ENCODE measurements at places on chromosomes 4 and X. TPM values are rescaled to one million over a fixed set of nuclear protein-coding genes. Genes with fewer than 3 reads are reported as not detected.

The SYP gene
- total RNA-seq: 0.82 TPM

The NEUROG2 gene
- not detected for total RNA-seq

GRCh38 chr4:104941661-104942062 lies 205.0 kb upstream of the TET2 start:
- no peak for DNase-seq

The SHROOM2 gene
- not detected for total RNA-seq

DNA sequence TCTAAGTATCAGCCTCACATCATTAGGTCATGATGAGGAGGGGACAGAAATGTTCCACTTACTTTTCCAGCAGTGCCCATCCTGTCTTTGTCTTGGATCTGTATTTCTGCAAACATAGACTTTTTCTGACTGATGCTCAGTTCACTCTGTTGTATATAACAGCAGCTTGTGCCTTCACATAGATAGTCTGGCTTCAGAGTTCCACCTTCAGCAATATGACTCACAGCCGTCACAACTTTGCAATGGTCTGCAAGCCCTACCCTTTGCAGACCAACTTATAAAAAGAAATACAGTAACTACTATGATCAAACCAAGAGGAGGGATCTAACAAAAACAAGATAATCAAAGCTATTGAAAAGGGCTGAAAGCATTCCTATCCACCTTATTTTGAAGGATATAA lies at the start of gene ADH7:
TSS of gene ADH7 (minus strand) at position 189 of the 400 bp plus-strand sequence. CDS start at position 80, 109 bp downstream.
- DNase-seq: no peak

GRCh38 chrX:20144491-20144890 lies 2.9 kb upstream of the EIF1AX start:
- DNase-seq: no peak

- DNase-seq: no peak
Measured at GRCh38 chr4:141891260-141892120, 255.1 kb downstream of the IL15 start.

The CLDN2 gene
- not detected for total RNA-seq

DNA sequence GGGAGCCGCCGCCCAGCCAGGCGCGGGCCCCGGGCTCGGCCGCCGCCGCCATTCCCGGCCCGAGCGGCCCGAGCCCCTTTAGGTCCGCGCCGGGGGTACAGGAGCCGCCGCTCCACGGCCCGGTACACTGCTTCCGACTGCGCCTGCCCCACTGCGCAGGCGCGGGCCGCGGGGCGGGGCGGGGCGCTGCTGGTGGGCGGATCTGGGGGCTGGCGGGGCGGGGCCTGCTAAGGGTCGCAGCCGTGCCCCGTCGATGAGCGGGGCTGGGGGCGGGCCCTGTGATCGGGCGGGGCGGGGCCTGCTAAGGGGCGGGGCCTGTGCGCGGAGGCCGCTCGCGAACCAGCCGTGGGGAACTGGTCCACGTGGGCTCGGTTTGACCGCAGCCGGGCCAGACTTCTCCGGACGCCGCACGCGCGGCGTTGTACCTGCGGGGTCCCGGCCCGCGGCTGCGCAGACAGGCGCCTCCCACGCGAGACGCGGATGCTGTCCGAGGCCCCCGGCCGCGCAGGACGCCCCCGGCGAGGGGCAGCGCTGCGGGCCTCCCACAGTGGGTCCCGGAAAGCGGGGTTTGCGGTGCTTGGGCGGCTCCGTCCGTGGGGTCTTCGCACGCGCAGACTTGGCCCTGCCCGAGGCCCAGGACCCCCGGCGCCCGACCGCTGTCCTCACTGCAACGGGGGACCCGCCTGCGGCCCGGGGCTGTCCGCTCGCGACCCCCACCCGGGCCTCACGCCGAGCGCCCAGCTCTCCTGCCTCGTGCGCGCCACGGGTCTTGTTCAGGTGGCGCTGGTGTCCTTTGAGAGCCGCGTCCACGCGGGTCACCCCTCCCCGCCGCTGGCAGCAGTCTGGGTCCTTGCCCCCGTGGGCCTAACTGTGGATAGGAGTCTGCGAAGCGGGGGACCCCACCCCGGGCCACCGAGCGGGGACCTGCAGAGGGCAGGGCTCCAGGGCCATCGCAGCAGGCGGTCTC lies at the start of gene DGKQ:
TSS of gene DGKQ (minus strand) at position 139 of the 967 bp plus-strand sequence. CDS start at position 52, 87 bp downstream.
- DNase-seq: peak; percentile 87

DNA sequence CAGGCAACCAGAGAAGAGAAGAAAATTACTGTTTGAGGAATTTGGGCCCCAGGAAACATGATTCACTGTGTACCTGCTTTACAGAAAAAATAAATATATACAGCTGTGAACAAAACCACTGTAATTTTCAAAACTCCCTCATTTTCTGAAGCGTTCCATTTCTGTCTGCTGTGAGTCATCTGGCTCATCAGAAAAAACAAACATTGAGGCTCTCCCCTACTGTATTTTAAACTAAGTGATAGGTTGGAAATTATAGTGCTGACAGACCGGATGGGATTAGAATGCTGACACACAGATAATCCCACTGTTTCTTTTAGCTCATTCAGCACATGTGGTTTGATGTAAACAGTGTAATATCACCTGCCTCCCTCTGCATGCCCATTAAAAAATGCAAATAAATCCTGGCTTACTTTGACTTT lies 847.0 kb downstream of the TRIML1 start:
- no peak for DNase-seq

GRCh38 chr4:10875144-10875799 lies 190.7 kb upstream of the CLNK start:
- no peak for DNase-seq

DNA sequence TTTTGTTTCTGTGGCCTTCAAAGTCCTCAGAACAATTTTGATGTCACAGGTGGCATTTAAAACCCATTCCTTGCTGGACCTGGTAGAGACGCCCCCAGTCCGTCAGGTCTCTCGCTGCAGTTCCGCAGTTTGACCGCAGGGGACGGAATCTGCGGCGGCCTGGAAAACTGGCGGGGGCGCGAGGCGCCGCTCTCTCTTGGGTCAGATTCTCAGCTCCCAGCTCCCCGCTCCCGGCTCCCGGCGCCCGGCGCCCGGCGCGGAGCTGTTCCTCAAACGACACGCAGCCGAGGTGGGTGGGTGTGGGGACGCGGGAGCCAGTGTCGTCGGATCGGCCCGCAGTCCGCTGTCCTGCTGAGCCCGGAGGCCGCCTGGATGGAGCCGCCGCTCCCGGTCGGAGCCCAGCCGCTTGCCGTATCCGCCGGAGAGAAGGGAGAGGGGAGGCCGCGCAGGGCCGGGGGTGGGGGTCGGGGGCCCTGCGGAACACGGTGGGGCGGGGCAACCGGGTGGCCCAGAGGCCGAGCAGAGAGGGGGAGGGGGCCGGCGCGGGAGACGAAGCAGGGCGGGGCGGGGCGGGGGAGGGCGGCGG lies at the start of gene OCRL:
TSS of gene OCRL (plus strand) at position 192 of the 586 bp plus-strand sequence. CDS start at position 373, 181 bp downstream.
- peak; percentile 37 for DNase-seq

- DNase-seq: no peak
Measured at GRCh38 chr4:112181358-112182000, 36.2 kb downstream of the FAM241A start.

The PPEF2 gene
- 0.35 TPM for total RNA-seq

The CSAG1 gene
- total RNA-seq: not detected

The ADH1B gene
- not detected for total RNA-seq

The OCIAD2 gene
- total RNA-seq: 37.0 TPM

The MAGEA11 gene
- total RNA-seq: not detected

DNA sequence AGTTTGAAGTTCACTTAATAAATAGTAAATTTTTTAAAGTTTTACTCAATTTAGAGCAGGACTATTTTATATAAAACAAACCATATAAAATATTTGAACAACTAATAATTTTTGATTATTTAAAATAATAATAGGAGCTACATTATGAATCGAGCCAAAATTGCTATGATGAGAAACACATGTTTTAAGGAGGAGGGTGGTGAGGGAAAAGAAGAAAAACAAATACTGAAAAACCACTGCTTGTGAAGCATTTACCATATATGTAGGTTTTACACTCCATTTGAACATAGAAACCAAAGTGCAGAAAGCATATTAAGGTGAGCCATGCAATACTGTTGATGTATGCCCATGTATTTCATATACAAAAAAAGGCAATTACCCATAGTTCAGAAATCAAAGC lies 448.9 kb downstream of the FSTL5 start:
- DNase-seq: no peak

The HTN3 gene
- total RNA-seq: not detected

The MSANTD1 gene
- total RNA-seq: 3.4 TPM

DNA sequence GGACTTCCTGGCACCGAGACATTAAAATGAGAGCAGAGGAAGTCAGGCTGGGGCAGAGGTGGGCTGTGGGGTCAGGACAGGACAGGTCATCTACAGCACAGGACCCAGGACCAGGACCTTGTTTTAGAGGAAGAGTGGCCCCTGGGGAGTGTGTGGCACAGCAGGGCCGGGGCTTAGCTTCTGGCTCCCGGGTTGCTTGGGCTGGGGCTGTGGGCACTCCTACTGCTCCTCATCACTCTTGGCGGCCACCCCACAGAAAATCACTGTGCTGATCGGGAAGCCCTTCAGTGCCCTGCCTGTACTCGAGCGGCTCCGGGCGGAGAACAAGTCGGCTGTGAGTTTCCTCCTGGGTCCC lies 8.1 kb upstream of the ATP6AP1 start:
- no peak for DNase-seq

DNA sequence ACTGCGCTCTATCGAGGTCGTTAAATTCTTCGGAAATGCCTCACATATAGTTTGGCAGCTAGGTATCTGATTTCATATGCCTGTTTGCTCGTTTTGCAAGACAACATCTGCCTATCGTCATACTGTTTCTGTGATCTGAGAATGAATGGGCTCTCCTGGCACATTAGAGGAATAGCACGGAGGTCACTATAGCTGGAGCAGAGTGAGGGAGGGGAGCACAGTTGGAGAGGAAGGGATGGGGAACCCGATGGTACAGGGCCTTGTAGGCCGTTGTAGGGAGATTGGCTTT lies 552 bp downstream of the IKBKG start:
- no peak for DNase-seq

The CDKN2AIP gene
- total RNA-seq: 21.8 TPM

The PDE5A gene
- 0.66 TPM for total RNA-seq

GRCh38 chrX:24619647-24620046 lies 27.5 kb downstream of the PCYT1B start:
- no peak for DNase-seq

GRCh38 chr4:7391637-7392437 lies 42.9 kb downstream of the PSAPL1 start:
- no peak for DNase-seq

- DNase-seq: no peak
Measured at GRCh38 chrX:47587906-47588735, 5.9 kb downstream of the TIMP1 start.

The NUDT11 gene
- not detected for total RNA-seq

GRCh38 chr4:58617226-58617625 lies 1507.0 kb upstream of the IGFBP7 start:
- no peak for DNase-seq

DNA sequence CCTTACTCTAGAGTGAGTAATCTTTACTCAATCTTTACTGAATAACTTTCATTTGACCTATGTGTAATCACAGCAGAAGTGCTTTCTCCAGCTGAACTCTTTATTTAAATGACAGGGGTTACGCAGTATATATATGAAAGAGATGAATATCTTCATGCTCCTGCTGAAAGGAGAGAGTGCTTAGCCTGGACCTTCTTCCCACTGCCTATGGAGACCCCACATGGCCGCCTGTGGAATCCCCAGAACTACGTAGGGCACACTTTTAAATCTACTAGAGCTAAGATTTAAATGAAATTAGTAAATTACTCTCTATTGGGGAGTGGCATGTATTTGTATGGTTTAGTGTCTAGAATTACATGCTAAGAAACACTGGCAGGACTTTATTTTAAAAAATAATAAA lies 391.2 kb downstream of the ANKRD50 start:
- DNase-seq: no peak

Data from activated B cell treated with CpG ODN at 0.5 μM for 24 hours (primary cell).